ENCODE measurements at places on chromosomes 13 and 19.

DNA sequence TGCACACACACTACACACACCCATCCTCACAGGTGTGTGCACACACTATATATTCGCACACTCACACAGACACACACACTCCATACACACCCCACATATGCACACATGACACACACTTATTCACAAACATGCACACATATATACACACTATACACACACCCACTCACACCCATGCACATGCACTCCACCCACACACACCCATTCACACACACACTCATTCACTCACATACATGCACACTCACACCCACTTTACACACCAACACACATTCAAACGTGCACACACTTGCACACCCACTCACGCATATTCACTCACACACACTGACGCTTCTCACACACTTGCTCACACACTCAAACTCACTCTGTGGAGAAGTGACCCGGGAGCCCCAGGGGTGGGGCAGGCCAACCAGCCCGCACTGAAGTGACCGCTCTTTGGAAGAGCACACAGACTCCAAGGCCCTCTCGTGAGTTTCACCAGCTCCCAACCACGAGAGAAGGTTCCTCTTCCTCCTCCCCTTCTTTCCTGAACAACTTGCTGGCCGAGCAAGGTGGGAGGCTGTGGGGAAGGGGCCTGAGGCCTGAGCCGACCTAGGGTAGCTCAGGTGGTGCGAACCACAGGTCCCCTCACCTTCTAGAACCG is 86.1 kb upstream of the TM9SF2 start:
- DNase-seq: no peak

DNA sequence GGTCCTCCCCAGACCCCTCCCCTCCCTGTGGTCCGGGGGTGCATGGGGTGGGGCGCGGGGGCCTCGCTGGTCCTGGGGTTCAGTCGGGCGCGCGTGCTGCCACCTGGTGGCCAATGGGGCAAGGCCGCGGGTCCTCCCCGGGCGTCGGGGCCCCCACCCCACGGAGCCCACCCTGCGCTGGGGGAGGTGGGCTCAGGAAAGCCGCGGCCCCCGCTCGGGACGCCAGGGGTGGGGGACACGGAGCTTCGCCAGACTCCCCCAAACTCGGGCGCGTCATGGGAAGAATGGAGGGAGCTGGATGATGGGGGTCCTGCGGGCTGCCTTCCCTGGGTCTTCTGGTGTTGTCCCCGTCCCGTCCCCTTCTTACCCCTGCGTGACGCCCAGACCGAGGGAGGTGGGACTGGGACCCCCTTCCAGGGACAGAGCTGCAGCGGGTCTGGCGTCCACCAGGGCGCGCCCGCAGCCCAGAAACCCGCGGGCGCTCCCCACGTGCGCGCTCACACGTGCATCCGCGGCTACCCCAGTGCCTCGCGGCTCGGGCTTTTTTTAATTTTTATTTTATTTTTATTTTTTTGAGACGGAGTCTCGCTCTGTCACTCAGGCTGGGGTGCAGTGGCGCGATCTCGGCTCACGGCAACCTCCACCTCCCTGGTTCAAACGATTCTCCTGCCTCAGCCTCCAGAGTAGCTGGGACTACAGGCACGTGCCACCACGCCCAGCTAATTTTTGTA is 19.8 kb upstream of the TCF3 start:
- no peak for DNase-seq

DNA sequence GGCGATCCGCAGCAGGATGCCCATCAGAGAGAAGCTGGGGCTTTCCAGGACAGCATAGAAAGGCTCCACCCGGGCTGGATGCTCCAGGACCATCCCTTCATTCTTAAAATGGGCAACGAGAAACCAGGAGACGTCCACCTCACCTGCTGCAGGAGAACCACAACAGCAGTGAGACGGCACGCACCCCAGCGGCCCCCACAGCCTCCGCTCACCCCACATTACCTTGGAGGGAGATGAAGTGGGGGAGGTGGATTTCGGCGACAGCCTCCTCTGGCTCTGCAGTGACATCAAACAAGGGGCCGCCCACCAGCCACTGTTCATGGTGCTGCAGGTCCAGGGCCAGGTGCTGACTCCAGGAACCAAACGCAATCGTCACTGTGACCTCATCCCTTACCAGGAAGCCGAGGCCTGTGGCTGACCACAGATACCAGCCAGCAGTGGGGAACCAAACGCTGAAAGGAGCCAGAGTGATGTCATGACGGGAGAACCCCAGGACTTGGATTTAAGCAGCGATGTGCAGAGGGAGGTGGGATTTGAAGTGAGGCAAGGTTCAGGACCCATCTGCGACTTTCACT is 25.1 kb downstream of the CARD8 start:
- DNase-seq: no peak

GRCh38 chr13:38349390-38350113 is at the start of gene UFM1:
Gene UFM1, plus strand, starts transcription at chr13:38349851. Its CDS starts 69 bp downstream, at chr13:38349920.
- peak; percentile 88 for DNase-seq

DNA sequence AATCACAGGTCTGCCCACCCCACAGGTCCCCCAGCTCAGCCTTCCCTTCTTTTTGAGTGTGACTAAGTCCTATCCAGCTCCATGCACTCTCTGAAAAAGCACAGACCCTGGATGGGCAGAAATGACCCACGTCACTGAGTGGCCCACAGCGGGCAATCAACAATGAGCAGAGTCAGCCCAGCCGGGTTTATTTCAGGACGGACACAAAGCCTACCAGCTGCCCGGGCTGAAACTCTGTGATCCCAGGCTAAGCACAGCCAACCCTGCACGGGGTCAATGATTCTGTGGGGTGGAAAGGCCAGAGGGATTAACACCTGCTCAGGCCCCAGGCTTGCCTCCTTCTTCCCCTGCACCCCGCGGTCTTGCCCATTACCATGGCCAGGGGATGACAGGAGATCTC is 8.4 kb downstream of the NAPA start:
- no peak for DNase-seq

DNA sequence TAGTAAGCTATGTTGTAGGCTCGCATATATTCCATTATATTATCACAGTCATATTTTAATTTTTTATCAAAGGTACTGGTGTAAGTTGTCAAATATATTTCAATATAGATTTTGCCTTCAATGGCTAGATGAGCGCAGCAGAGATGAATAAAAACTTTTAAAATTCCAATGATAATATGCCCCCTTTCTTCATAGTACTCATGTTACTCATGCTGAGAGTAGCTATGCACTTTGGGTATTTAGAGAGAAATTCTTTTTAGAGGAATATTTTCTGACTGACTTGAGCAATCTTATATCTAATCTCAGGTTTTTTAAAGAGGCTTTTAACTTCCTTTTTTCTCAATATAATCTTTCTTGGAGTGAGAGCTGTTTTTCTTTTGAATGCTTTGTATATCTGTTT is 11.4 kb downstream of the ZNF254 start:
- no peak for DNase-seq

DNA sequence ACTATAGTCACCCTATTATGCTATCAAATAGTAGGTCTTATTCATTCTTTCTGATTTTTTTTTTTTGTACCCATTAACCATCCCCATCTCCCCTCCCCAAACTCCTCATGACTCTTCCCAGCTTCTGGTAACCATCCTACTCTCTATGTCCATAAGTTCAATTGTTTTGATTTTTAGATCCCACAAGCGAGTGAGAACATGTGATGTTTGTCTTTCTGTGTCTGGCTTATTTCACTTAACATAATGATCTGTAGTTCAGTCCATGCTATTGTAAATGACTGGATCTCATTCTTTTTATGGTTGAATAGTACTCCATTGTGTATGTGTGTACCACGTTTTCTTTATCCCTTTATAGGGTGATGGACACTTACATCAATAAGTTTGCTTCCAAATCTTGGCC is 4.5 kb upstream of the MYCBP2 start:
- no peak for DNase-seq

DNA sequence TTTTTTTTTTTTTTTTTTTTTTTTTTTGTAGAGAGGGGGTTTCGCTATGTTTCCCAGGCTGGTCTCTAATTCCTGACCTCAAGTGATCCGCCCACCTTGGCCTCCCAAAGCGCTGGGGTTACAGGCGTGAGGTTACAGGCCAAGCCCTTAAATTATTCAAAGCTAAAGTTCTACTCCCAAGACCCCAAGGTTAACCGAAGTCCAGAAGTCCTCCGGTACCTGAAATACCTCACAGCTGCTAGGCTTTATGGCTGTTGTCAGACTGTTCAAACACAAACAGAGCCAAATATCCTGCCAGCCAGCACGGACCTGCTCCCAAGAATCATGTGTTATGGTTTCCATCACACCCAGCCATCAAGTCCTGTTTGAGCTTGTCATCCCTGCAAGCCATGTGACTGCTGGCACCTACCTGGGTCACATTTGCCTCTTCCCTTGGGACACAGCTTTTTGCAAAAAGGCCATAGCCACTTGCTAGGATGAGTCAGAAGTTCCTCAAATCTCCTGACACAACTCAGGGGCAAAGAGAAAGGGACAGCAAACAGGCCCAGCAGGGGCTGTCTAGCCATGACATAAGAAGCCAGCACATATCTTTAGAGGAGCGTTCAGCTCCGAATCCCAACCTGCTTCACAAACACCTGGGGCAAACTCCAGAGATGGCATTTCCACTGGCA is 129.9 kb downstream of the FOXO1 start:
- no peak for DNase-seq

DNA sequence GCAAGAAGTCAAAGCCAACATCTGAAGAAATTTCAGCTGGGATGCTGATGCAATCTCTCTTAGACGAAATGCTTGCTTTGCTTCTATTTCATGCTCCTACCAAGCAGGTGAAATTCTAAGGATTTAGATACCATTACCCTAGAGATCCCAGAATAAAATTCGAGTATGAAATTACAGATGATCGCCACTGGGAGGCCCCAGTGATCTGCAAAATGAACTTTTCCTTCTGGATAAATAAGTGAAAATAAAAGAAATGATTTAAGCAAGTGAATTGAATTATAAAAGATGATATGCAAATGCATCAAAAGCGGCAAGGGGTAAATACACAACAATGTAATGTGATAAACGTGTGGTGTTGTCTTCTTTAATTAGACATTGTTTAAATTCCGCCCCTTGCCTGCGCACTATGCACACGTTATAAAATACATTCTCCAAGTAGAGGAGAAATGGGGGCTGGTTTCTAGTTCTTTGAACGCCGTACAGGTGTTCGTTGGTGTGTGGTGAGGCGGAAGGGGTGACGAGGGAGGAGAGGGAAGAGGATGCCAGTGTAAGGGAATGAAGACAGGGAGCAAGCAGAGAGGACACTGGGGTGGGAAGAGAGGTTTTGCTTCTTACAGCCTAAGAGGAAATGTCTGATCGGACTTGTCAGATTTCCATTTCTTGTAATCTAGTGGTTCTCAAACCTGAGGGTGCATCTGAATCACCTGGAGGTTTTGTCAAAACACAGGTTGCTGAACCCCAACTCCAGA is 58.0 kb downstream of the ERCC5 start:
- no peak for DNase-seq

- DNase-seq: peak; percentile 20
Measured at GRCh38 chr13:51895906-51896888, 34.4 kb downstream of the CCDC70 start.

- DNase-seq: no peak
Measured at GRCh38 chr19:3319643-3320353, 46.6 kb upstream of the NFIC start.

- DNase-seq: no peak
Measured at GRCh38 chr19:1907563-1908363, 2.6 kb downstream of the ADAT3 start.

- no peak for DNase-seq
Measured at GRCh38 chr13:98405107-98405571, 171.8 kb downstream of the STK24 start.

DNA sequence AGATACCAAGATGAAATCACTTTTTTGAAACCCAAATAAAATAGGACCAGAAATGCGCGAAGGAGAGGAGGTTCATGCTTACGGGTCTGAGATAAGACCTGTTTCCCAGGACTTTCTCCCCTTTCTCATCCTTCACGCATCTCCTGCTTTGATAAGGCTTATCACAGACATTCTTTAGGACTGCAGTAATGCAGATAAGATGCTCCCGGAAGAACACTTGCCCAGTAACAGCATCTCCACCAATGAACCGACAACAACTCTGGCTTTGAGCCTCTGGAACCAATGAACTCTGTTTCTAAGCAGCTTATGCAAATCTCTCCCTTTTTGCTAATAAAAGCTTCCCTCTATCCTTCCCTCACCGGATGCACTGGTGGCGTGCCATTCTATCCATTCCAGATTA is 783.4 kb upstream of the ARGLU1 start:
- DNase-seq: no peak

DNA sequence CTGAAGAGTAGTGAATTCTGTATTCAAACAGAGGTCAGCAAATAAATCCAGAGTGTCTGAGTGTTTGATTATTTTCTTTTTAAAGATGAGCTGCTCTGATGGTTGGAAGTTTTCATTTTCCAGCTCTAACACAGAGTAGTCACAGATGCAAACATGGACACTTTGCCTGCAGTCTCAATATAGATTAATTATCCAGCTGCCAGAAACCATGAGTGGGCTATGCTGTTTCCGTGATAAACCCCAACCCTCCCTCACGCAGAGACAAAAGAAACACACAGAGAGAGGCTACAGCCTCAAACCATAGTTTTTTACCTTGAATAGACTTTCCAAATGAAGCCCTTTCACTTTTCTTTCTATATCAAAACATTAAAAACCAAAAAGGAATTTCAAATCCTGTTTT is 884.7 kb downstream of the DIAPH3 start:
- DNase-seq: no peak

DNA sequence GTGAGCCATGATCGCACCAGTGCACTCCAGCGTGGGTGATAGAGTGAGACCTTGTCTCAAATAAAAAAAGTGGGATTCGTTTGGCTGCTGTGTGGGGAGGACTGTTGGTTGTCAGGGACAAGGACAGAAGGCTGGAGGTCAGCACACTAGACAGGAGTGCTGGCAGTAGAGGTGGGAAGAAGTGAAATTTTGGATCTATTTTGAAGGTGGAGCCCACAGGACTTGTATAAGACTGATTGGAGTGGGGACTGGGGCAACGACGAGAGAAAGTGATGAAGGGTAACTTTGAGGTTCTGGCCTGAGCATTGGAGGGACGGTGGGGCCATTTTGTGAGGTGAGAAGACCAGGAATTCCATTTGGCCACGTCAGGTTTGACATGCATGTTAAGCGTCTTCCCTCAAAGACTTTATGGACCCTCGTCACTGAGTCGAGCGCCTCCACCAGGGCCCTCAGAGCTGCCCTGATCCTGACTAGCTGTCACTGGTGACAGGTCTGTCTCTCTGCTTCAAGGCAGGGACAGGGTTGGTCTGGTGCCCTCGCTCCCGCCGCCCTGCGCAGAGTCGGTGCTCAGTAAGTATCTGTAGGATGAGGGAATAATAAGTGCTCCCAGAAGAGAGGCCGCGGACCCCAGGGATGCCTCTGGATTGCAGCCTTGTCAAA is 673 bp downstream of the CTU1 start:
- no peak for DNase-seq

GRCh38 chr19:55320844-55321419 is 4.2 kb downstream of the TMEM150B start:
- DNase-seq: no peak

DNA sequence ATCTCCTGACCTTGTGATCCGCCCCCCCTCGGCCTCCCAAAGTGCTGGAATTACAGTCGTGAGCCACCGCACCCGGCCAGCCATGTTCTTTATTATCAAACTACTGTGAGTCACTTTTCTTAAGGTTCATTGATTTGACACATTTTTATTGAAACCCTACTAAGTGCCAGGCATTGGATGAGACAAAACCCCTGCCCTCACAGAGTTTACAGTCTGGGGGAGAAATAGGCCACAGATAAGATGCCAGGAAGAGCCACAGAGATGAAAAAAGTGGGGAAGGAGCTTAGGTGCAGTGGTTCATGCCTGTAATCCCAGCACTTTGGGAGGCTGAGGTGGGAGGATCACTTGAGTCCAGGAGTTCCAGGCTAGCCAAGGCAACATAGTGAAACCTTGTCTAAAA is 14.5 kb upstream of the MAP2K2 start:
- no peak for DNase-seq

Data from AG09309 (cell line).